KG1 (cell line): ENCODE measurements at places on chromosomes 2 and 18.
A peak's percentile ranks its signal among the peaks of the same experiment; 100 is the strongest.

DNA sequence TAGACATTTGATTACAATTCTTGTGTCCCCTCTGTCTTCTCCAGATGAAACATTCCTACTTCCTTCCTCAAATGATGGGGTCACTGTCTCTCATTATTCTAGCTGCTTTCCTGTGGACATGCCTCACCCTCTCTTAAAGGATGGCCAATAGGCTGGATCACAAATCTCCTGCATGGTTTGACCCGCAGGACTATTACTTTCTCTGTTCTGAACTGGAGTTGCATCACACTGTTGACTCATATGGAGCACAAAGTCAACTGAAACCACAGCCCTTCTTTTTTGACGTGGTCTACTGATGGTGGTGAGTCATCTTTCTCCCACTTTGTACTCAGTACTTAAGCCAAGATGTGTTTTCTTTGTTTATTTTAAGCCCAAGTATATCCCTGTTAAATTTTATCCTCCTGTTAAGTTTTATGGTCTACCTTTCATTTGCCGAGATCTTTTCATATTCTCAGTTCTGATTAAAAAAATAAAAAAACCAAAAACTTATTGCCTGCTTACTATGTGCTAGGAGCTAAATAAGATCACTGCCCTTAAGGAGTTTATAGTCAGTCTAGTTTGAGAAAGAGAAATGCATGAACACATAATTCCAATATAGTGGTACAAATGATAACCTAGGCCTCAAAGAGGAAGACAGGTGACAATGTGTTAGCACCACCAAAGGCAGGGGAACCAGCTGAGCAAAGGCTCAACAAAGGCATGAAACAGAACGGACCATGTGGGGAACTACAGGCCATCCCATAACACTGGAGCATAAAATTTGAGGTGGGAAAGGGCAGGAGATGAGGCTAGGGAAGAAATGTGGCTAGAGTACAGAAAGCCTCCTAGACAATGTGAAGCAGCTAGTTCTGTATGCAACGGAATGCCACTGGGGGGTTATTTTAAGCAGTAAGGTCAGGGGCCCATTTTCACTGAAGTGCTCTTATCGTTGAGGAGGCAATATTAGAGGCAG lies 67.6 kb upstream of the ZFP36L2 start:
- DNase-seq: peak; percentile 34

DNA sequence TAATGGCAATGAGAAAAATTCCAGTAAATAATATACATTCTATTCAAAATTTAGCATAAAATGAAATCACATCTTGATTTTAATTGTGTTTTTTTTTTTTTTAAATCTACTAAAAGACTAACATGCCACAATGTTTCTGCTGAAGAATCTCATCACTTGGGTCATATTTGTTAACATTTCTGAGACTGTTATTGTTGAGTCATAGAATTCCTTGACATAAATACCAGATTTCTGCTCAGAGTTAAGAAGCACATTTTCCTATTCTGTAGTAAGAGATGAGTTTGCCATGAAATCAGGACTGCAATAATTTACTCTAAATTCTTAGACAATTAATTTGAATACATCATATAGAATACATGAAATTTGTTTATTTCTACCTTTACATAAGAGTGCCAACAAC lies 154.9 kb upstream of the KYNU start:
- DNase-seq: no peak

DNA sequence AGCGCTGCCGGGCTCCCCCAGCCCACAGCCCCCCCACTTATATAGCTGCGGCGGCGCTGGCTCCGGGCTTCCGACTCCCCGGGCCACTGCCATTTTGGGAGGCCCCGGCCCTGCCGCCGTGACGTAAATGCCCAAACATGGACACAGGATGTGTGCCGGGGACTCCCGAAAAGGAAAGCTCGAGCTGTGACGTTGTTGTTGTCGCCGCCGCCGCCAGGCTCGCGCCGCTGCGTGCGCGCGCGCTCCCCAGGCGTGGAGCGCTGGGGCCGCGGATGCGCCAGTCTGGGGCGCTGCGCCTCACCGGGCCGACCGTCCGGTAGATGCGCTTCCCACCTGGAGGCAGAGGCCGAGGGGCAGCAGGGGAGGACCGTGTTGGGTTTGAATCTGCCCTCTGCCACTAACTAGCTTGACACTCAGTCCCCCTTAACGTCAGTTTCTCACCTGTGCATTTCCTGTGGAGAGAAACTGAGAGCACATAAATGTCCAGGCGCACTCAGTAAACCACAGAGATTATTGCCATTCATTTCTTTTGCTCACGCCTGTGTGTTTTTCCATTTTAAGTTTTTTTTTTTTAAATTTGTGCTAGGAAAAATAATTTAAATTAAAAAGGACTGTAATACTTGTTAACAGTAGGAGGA lies at the start of gene EGR4:
EGR4 (minus strand) TSS at position 15 of the 638 bp plus-strand sequence. CDS start 231 bp downstream, outside the sequence.
- peak; percentile 43 for DNase-seq

- DNase-seq: no peak
Observed at GRCh38 chr2:10575609-10576280, 114.0 kb downstream of the NOL10 start.

DNA sequence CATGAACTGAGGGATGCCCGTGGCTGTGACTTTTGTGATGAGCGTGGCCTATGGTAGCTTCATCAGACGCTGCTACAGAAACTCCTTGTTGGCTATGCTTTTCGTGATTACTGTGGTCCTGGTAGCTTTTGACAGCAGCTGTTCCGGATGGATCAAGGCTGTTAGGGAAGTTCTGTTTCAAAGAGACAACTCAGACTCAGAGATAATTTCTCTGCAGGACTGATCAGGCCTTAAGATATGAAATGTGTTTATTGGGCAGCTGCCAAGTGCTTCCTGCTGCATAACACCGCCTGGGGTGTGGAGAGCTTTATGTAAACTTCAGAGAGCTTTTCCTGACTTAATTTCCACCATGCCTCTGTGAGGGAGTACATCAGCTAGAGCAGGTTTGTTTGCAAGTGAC lies 243.8 kb downstream of the TSN start:
- DNase-seq: peak; percentile 80

- no peak for DNase-seq
Observed at GRCh38 chr2:141946016-141946415, 184.8 kb downstream of the LRP1B start.

DNA sequence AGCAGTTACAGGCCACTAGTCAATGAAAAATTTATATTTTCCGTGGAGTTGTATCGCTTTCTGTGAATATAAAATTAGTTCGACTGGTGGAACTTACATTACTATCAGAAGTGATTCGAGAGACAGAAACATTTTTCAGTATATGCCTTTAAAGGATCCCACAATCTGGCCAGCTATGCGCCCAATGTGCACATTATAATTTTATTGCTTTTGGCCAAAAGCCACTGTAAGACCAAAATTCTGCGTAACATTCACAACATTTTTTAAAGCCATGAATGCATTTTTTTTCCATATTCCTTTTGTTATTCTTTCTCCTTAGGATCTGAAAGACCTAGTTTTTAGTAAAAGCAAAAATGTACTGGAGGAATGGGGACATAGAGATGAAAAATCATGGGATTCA lies 131.0 kb upstream of the CHAC2 start:
- no peak for DNase-seq

DNA sequence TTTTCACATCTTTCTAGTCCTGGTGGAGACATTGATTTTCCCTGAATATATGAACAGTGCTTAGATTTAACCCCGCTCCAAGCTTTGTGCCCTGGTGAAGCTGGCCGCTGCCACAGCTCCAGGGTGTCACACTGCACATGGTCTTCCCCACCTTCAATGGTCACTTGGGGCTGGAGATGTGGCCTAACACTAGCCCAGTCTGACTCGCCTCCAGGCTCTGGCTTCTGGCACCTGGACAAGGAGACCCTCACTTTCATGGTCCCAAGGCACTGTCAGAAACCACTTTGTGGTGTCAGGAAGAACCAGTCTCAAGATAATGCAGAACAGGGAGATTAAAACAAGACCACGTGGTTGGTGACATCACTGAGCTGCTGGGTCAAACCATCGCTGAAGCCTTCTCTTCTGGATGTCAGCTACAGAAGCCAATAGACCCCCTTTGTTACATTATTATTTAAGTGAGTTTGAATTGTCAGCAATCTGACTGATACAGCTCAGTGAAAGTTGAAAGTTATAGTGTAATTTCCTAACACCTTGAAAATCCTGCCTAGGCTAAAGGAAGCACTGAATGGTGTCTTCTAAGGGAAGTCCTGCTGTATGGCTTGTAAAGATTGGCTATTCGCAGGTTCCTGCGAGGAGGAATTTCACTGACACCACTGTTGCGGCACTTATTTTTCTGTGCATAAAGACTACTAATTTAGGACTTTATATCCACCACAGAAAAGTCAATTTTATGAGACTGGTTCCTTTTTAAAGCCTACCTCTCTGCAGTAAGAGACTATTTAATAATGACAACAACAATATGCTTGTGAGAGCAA lies 55.0 kb upstream of the CTDP1 start:
- DNase-seq: no peak

- DNase-seq: no peak
Observed at GRCh38 chr2:86254576-86255538, 55.6 kb downstream of the MRPL35 start.

GRCh38 chr18:67081482-67082211 lies 434.9 kb downstream of the DSEL start:
- DNase-seq: no peak

DNA sequence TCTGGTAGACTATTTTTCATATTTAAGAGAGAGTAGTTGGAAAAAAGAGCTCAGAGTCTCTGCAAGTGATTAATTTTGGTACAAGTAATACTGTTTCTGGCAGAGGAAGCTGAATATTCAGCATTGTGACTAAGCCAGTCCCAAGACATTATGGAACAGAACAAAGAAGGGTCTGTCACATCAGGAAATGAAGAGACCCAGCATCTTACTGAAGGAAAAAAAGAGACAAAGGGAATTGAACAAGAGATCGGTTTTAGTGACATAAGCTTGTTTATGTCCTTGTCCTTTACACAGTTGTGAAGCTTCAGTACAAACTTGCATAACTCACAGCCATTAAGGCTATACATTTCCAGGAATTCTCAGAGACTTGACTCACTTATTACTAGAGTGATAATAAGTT lies 568.5 kb upstream of the SLC8A1 start:
- no peak for DNase-seq

GRCh38 chr2:215136669-215137328 lies 1.6 kb downstream of the ABCA12 start:
- DNase-seq: no peak

DNA sequence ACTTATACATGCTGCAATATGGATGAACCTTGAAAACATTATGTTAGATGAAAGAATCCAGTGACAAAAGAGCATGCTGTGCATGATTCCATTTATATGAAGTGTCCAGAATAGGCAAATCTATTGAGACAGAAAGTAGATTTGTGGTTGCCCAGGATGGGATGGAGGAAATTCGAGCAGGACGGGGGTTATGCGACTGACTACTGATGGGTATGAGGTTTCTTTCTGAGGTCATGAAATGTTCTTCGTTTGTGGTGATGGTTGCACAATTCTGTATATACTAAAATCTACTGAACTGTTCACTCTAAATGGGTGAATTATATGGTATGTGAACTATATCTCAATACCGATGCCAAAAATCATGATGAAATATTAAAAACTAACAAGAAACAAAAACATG lies 18.9 kb upstream of the MTERF4 start:
- no peak for DNase-seq
